Kidney (tissue), 22 donors: ENCODE measurements at places on chromosomes 1 and 21. TPM values are rescaled to one million over a fixed set of nuclear protein-coding genes. Genes with fewer than 3 reads are reported as not detected.

CFHR1 gene
- 22.0 TPM for total RNA-seq

GPR52 gene
- total RNA-seq, result 2.7 TPM

- H3K4me3 ChIP-seq, result no peak within 1 kb of the TSS
- H3K36me3 ChIP-seq, result no peaks in the 10 kb centered on the region
- peak within 1 kb of the TSS; percentile 55 for H3K27ac ChIP-seq
- peaks cover 5% of the 10 kb centered on the region for H3K4me1 ChIP-seq
Measured at GRCh38 chr1:159900086-159900680, at the start of gene CFAP45. Gene CFAP45, minus strand, starts transcription at chr1:159900165. Its CDS starts 67 bp downstream, at chr1:159900098.

GRCh38 chr1:71829346-71829745, 453.0 kb downstream of the NEGR1 start:
- no peak overlapping the region for H3K27ac ChIP-seq
- DNase-seq, result no peak
- no peaks in the 10 kb centered on the region for H3K36me3 ChIP-seq

ARTN gene
- 1.9 TPM for total RNA-seq

RGS18 gene
- total RNA-seq, result 6.2 TPM

DNA sequence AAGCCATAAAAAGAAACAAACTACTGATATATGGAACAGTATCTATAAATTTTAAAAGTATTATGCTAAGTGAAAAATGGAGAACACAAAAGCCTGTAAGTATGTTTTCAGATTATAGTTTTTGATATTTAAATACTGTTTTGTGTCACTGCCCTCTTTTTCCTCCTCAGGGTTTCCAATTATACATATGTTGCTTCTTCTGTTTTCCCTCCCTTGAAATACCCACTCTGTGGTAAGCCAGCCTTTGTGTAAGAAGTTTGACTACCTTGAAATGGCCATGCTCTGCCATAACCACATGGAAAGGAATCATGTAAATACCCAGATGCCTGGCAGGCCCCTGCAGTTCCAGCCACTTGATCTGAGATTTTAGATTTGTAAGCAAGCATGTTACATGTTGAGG, 248.3 kb downstream of the AKT3 start:
- H3K4me1 ChIP-seq, result no peaks in the 10 kb centered on the region
- no peak overlapping the region for H3K4me3 ChIP-seq
- no peaks in the 10 kb centered on the region for H3K27me3 ChIP-seq
- no peaks in the 10 kb centered on the region for H3K36me3 ChIP-seq
- no peak overlapping the region for H3K27ac ChIP-seq
- DNase-seq, result no peak
